PC-9 (cell line): ENCODE measurements at places on chromosomes 13 and 19.

DNA sequence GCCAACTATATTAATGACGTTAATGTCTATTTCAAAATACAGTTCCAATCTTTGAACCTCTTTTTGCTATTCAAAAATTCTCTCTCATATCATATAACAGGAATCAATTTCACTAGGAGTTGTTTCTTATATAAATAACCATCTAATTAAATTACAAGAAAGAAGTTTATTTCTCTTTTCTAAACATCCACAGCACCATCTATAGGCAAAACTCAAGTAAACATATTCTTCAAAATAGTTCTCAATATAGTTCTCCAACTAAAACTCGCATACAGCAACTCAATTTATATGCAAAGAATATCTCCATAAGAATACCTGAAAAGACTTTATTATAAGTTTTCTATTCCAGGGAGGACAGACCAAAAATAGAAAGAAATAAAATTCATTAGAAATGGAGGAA is 65.6 kb downstream of the RBM26 start:
- no peak for DNase-seq

GRCh38 chr13:44252938-44253337 is 120.7 kb upstream of the SERP2 start:
- no peak for DNase-seq

- peak; percentile 51 for DNase-seq
These were observed 23.0 kb upstream of the CEACAM4 start for GRCh38 chr19:41649827-41650226.

DNA sequence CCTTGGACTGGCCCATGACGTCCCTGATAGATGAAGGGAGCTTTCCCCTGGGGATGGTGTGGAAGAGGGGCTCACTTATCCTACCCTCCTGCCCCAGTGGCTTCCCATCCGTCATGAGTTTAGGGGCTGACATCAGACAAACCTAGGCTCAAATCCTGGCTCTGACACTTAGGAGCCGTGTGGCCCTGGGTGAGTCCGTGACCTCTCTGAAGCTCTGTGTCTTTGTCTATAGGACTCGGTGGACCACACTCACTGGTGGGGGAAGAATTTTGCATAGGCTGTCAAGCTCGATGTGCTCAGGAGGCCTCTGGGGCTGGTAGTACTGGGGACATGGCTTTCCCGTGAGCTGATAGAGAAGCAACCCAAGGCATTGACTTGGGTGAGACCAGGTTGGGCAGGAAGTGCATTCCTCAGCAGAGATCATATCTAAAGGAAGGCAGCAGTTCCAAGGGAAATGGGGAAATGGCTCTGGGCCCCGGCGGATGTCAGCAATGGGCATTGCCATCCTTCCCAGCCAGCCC is 17.4 kb upstream of the AP1M2 start:
- DNase-seq, result peak; percentile 63

DNA sequence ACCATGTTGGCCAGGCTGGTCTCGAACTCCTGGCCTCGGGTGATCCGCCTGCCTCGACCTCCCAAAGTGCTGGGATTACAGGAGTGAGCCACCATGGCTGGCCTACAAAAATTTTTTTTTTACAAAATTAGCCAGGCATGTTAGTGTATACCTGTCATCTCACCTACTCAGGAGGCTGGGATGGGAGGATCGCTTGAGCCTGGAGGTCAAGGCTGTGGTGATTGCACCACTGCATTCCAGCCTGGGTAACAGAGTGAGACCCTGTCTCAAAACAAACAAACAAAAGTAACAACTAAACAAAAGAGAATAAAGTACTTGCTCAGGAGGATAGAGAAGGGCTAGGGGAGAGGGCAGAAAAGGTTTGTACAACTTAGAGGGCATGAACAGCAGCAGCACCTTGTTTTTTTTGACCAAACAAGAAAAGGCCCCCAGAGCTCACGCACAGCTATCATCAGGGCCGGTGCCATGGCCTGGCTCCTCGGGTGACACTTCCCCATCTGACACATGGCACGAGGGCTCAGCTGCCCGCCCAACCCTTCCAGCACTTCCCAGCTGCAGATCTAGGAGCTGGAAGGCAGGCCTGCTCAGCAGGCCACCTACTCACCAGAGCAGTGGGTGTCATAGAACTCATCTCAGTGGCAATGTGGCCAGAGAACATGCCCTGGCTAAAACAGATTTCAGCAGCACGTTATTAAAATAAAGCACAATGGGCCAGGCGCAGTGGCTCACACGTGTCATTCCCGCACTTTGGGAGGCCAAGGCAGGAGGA is 8.6 kb upstream of the SLC7A9 start:
- no peak for DNase-seq
